Colonic mucosa (tissue), 4 donors: ENCODE measurements at places on chromosomes 13 and 19.

GRCh38 chr13:46595885-46596275 is 42.9 kb downstream of the LRCH1 start:
- DNase-seq = no peak

DNA sequence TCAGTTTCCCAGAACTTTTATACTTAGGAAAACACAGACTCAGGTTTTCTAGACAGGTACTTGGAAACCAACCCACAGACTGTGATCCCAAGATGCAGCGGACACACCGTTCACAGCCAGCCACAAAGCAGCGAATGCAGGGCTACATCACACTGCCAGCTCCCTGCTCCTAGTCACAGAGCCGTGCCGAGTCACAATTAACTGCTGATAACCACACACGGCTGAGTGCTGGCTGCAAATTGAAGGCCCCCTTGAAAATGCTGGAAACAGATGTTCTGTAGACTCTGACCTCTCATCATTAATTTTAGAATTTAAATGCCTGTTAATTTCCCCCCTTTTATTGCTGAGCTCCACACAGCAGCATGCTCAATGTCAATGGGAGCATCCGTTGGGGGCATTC is 78.6 kb upstream of the SIAH3 start:
- no peak for DNase-seq

GRCh38 chr13:96238861-96239260 is 149.0 kb downstream of the HS6ST3 start:
- DNase-seq = no peak

DNA sequence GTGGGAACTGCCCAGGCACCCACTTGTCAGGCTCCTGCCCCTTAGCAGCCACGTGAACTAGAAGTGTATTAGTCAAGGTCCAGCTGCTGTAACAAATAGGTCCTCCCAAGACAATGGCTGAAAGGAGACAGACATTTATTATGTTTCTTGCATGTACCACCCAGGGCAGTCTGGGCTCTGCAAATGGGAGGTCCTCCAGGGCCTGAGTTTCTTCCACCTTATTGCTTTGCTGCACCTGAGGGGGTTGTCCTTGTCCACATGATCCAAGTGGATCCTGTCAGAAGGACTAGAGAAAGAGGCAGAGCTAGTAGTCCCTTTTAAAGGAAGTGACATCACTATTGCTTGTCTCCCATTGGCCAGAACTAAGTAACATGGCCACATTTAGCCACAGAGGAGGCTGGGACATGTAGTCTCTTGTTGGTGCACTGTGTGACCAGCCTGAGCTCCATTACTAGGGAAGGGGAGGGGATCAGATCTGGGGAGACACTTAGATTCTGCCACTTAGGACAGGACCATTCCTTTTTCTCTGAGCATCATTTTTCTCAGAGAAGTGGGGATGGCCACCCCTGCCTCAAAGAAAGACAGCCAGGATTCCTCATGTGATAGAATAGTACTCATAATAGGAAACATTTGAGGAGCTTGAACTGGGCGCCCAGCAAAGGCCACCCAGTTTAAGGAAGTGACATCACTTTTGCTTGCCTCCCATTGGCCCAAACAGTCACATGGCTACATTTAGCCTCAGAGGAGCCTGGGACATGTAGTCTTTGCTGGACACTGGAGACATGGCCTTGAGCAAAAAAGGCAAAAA is 15.1 kb downstream of the CC2D1A start:
- no peak for DNase-seq

- DNase-seq = no peak
Observed at GRCh38 chr19:34288381-34288780, 34.0 kb downstream of the GARRE1 start.

DNA sequence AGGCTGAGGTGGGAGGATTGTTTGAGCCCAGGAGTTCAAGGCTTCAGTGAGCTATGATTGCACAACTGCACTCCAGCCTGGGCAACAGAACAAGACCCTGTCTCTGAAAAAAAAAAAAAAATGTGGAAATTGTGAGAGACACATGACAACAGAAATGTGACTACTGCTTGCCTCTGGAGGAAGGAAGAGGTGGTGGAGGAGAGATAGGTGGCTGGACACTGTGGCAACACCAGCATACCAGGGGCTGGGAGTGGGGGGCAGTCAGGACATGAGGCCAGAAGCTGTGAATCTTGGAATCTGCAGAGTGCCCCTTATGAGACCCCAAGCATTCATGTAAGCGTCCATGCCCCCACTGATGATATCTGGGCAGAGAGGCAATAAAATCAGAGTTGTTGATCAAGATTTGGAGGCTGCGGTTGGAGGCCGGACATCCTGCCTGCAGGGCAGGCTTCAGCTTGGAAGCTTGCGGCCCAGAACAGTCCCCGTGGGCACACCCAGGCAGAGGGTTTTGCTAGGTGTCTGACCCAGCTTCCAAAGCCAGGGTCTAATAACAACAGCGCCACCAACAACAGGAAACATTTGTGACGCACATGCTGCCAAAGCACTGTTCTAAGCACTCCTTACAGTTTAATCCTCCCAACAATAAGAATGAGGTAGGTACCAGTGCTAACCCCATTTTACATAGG is 16.9 kb downstream of the FAM187B start:
- peak; percentile 53 for DNase-seq

GRCh38 chr19:57362419-57362818 is 932 bp upstream of the TRAPPC2B start:
- DNase-seq = no peak

GRCh38 chr13:107003911-107004310 is 436.0 kb upstream of the ARGLU1 start:
- DNase-seq = no peak

DNA sequence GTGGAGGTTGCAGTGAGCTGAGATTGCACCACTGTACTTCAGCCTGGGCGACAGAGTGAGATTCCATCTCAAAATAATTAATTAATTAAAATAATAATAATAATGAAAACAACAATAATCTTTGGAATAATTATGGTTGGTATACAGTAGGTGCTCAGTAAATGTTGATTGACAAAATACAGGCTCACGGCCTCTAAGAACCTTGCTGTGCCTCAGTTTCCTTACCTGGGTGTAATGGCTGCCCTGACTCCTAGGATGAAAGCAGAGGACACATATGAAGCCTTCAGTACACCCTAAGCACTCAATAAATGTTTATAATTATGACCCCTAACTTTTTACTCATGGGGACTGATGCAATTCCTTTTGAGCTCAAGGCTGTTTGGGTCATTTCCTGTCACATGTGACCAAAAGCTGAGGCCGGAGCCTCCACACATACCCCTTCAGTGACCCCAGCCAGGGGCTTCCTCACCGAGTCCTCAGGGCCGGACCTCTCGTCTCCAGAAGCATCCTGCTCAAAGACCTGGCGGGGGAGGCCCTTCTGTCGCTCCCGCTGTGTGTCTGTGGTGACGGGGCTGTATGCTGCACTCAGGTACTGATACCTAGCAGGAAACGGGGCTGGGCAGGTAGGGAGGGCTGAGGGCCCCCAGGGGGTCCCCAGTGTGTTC is 10.5 kb downstream of the DOCK6 start:
- no peak for DNase-seq

DNA sequence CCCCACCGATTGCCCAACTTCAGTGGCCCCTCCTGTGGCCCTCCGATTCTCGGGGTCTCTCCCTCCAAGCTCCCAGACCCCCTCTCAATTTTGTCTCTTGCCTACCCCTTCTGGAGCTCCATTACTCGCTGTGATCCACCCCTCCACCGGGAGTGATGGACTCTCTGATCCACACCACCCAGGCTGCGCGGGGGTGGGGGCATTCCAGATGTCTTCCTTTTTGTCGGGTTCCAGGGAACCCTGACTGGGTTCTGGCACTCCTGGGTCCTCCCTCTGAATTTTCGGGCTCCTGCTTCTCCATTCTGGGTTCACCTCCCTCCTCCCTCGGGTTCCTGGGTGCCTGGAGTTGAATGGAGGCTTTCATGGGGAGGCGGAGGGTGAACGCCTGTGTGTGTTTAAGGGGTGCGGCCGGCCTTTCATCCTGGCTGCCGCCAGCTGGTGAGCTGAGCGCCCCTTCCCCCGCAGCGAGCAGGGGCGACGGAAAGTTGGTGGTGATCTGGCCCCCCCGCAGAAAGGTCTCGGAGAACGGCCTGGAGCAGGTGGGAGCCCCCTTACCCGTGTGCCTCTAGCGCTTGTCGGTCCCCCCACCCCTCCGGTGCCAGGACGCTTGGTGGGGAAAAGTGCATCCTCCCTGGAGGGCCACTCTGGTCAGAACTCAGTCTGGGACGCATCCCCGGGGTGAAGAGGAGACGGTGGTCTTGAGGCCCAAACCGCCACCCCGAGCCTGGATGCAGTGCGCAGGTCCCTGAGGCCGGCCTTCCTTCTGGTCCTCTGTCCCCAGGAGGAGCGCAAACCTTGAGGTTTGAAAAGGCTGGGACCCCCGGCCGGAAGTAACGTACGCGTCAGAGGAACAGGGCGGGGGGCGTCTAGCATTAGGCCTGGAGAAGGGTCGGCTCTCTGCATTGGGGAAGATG is 1.6 kb downstream of the MISP3 start:
- peak; percentile 80 for DNase-seq

DNA sequence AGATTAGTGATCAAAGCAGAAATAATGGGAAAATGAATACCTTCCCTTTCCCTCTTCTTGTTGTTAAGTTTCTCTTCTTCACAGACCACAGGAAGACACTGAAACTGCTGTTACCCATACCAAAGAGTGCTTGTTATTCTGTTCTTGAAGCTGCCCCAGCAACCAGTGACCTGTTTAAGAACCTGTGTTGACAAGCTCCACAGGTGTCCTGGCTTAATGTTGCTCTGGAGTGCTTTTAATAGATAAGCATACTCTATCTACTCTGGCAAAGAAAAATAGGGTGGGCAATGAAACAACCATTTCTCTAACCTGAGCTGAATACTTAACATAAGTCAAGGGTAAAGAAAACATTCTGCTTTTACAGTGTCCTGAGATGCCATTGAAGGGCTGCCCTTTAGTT is 506.7 kb upstream of the GPC6 start:
- no peak for DNase-seq

DNA sequence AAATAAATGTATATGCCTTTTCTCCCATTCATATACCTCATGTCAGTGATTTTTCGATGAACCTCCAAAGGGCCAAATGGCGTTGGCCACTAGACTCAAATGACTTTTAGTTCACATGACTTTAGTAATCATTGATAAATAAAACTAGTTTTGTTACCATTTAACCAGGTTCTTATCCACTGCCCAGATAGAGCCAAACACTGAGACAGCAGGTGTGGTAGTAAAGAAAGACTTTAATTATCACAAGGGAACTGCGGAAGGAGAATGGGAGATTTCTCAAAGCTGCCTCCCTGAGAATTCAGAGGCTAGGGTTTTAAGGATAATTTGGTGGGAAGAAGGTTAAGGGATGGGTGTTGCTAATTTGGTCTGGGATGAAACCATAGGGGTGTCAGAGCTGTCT is 19.4 kb upstream of the KBTBD6 start:
- no peak for DNase-seq

- DNase-seq = no peak
Observed at GRCh38 chr13:113796964-113797676, 38.1 kb downstream of the TMEM255B start.

DNA sequence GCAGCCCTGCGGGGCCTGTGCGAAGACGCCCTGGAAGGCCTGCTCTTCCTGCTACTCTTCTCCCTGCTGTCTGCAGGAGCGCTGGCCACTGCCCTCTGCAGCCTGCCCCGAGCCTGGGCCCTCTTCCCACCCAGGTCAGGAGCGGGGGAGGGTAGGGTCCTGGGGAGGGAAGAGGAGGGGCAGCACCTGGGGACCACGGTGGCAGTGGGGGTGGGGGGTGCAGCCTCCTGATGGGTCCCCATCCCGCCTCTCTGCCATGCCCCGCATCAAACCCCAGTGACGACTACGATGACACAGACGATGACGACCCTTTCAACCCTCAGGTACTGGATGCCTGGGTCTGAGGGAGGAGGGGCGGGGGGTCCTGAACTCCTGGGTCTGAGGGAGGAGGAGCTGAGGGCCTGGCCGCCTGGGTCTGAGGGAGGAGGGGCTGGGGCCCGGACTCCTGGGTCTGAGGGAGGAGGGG is 13.4 kb upstream of the LENG8 start:
- DNase-seq = no peak

DNA sequence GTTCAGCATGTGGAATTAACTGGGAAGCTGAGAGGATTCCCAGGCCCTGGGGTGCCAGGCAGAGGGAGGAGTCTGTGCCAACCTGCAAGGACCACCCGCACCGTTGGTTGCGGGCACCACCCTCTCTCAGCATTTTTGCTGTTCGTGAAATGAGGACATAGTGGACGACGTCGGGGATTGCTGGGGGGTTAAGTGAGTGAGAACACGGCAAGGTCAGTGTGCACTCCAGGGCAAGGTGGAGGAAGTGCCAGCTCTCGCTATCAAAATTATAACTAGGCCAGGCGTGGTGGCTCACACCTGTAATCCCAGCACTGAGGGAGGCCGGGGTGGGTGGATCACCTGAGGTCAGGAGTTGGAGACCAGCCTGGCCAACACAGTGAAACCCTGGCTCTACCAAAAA is 2.2 kb downstream of the FXYD3 start:
- peak; percentile 65 for DNase-seq

DNA sequence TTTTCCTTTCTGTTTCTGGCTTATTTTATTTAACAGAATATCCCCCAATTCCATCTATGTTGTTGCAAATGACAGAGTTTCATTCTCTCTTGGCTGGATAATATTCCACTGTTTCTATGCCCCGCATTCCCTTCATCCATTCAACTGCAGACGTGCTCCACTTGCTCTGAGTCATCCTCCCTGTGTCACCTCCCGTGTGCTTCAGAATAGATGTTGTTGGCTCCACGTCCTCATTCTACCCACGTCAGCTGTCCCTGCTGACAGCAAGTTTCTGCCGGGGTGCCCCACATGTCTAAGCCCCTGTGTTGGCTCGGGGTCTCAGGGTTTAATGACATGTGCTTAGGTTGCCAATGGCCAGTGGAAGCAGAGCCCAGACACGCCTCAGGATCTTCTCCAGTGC is 1041.0 kb downstream of the UQCRFS1 start:
- DNase-seq = no peak

DNA sequence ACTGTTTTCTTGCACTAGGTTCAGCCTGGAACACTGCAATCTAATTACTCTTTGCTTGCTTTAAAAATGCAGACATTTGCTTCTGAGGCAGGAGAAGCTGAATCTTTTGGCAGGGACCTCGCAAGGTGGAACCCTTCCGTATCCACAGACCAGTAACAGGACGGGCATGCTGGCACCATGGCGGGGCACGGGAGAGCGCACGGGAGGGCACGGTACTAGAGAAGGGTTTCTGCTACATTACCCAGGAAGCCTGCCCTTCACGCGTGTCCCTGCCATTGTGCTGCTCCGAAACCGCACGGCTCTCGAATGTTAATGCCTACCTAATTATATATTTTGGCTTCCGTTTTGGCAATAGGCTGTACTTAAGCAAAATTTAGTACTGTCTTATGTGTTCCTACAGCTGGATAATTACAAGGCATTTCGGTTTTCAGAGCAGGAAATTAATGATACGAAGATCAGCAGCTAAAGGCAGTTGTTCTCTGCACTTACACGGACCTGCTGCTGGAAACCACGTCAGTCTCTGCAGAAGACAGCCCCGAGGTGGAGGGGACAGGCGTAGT is 430.4 kb downstream of the IRS2 start:
- no peak for DNase-seq

- peak; percentile 69 for DNase-seq
Observed at GRCh38 chr13:110308656-110309359, 1.7 kb downstream of the COL4A2 start.

GRCh38 chr13:98048265-98048664 is 94.6 kb upstream of the FARP1 start:
- DNase-seq = no peak
